ENCODE measurements at places on chromosomes 2 and 18.

GRCh38 chr2:235544689-235544969 lies 50.8 kb downstream of the AGAP1 start:
- DNase-seq: no peak

DNA sequence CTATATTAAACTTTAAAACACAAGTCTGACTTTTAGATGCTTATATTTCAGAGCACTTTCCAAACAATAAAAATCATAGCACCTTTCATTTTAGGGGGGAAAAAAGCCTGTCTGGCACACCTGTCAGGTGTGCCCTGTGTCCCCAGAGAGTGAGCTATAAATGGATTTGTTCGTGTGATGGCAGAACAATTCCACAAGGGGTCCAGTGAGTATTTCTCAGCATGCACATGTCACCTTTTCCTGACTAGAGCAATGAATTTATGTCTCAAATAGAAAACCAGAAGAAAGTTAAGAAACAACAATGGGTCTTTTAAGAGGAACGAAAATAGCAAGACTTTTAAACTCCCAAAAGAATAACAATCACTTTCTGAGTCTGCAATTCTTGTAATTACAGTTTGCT lies 55.9 kb downstream of the ACVR1C start:
- DNase-seq: no peak

- DNase-seq: no peak
Observed at GRCh38 chr2:130728007-130728454, 839 bp upstream of the GPR148 start.

- DNase-seq: no peak
Observed at GRCh38 chr2:44778221-44778654, 163.3 kb upstream of the SIX3 start.

DNA sequence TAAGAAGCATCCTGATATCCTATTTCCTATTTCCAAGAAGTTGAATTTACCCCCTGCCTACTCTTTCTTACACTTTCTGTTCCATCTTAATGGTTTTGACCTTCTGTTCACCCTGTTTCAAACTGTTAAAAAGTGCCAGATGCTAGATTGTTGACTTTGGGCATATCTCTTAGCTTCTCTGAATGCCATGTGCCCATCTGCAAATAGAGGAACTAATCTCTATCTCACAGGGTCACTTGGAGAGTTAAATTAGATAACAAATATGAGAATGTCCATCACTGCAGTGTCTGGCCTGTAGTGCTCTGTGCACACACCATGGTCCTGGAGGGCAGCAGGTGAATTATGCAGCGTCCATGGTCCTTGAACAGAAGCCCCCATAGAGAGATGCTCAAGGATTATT lies 83.8 kb downstream of the LRATD1 start:
- no peak for DNase-seq

DNA sequence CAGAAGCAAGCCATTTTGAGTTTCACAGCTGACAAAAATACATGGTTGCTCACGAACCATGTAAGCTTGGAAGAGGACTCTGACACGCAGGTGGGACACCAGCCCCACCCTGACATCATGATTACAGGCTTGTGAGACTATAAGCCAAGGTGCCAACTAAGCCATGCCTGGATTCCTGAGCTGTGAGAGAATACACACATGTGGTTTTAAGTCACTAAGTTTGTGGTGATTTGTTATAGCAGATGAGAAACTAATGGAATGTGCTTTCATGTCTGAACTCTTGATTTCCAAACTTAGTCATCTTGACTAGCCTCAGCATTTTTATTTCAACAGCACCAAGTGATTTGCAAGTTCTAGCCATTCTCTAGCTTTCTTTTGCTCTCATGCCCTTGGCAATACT lies 676.1 kb upstream of the CELF4 start:
- no peak for DNase-seq

GRCh38 chr2:5594249-5594695 lies 97.9 kb upstream of the SOX11 start:
- DNase-seq: no peak

- DNase-seq: no peak
Observed at GRCh38 chr18:34742891-34743341, 32.8 kb downstream of the DTNA start.

- no peak for DNase-seq
Observed at GRCh38 chr2:70043252-70043875, 43.9 kb upstream of the PCBP1 start.

DNA sequence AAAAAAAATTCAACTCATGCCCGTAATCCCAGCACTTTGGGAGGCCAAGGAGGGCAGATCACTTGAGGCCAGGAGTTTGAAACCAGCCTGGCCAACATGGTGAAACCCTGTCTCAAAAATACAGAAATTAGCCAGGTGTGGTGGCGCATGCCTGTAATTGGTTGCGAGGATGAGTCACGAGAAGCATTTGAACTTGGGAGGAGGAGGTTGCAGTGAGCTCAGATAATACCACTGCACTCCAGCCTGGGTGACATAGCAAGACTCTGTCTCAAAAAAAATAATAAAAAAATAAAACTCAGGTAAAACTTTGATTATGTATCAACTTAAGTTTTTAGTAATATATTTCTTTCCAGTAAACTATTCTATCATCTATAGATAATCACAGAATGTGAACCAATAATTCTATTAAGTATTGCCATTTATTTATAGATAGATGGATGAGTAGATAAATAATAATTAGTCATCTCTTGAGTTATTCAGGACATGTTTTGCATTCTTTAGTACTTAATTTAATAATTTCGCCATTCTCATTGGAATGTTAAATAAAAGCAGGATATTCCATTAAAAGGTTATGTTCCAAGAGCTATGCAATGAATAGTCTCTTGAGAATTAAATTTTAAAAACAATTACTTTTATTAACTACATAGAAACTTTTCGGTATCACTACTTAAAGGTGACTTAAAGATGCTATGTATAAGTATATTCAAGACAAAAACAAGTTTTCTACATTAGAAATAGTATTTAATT lies 48.7 kb downstream of the WDPCP start:
- DNase-seq: no peak

DNA sequence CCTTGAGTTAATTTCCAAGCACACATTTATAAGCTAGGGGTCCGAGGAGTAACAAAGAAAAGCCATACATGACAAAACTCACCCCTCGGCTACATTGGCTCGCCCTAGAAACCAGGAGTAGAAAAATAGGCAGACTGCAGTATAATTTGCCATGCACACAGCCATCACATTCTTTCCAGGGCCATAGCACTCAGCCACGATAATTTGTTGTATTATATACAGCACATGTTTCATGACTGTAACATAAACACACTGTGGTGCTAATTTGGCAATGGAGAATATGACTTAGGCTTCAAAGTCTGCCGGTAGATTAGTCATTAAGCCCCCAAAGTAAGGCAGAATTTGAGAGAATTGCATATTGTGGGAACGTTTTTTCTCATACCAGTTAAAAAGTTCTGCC lies 254.9 kb downstream of the ZNF521 start:
- no peak for DNase-seq
